Fibroblast of upper back skin (primary cell): ENCODE measurements at places on chromosomes 1 and 21.
A peak's percentile ranks its signal among the peaks of the same experiment; 100 is the strongest.

GRCh38 chr1:233061265-233061664 is 110.9 kb downstream of the NTPCR start:
- DNase-seq = no peak

- DNase-seq = no peak
Observed at GRCh38 chr1:101059945-101060542, 34.5 kb upstream of the DPH5 start.

GRCh38 chr1:96749618-96750017 is 28.0 kb downstream of the PTBP2 start:
- DNase-seq = no peak

- DNase-seq = no peak
Observed at GRCh38 chr1:221350091-221350490, 391.8 kb downstream of the DUSP10 start.

DNA sequence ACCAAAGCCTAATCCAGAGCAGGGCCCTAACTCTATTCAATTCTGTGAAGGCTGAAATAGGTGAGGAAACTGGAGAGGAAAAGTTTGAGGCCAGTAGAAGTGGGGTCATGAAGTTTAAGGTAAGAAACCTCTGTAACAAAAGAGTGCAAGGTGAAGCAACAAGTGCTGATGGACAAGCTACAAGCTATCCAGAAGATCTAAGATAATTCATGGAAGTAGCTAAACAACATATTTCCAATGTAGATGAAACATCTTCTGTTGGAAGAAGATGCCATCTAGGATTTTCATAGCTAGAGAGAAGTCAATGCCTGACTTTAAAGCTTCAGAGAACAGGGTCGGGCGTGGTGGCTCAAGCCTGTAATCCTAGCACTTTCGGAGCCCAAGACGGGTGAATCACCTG is 217.6 kb downstream of the GREM2 start:
- DNase-seq = no peak

DNA sequence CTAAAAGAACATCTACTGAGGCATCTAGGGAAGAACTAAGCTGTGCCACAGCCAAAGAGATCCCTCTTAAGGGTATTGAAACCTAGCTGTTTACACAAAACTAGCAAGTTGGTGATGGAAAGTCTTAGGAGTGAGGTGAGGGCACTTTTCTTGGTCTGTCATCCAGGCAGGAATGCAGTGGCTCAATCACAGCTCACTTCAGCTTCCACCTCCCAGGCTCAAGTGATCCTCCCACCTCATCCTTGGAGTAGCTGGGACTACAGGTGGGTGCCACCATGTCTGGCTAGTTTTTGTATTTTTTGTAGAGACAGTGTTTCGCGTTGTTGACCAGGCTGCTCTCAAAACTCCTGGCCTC is 2.4 kb downstream of the PLEKHO1 start:
- DNase-seq = no peak

- DNase-seq = peak; percentile 66
Observed at GRCh38 chr1:203520315-203520714, 26.4 kb downstream of the OPTC start.

DNA sequence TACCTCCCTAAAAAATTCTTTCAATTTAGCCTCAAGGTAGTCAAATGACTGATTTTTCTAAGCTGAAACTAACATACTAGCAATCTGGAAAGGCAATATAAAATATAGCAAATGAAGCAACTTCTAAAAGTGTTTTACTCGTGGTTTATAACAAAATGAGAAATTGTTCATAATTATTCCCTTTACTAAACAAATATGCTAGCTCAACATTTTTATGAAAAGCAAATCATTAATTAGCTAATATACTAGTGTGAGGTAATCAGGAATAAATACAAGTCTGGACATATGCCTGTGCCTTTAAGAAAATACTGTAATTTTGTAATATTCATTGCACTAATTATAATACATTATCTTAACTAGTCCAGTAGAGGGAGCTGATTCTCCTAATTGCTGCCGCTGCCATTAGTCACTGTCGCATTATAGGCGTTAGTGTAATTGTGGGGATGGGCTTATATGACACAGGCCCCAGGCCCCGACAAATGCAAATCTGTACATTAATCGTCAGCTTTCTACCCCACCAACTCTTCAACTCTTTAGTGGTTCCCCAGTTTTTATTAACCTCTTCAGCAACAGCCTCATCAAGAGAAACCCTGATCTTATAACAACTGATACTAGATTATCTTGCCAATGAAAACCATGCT is 160.9 kb downstream of the GABPA start:
- DNase-seq = peak; percentile 36

DNA sequence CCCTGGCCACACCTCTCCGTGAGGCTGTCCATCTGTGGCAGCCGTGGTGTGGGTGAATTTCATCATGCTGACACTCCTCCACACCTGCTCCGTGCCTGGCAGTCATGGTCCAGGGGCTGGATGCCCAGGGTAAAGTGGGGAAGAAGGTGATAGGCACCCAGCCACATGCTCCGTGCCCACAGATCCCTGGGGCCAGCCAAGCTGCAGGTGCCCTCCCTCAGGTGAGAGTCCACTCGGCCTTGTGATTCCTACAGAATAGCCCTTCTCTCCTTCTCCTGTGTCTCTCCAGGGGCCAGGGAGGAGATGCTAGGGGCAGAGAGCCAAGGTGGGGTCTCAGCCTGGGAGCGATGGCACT is 16.8 kb upstream of the POFUT2 start:
- DNase-seq = no peak

GRCh38 chr1:17513131-17513530 is 26.4 kb upstream of the ARHGEF10L start:
- no peak for DNase-seq

DNA sequence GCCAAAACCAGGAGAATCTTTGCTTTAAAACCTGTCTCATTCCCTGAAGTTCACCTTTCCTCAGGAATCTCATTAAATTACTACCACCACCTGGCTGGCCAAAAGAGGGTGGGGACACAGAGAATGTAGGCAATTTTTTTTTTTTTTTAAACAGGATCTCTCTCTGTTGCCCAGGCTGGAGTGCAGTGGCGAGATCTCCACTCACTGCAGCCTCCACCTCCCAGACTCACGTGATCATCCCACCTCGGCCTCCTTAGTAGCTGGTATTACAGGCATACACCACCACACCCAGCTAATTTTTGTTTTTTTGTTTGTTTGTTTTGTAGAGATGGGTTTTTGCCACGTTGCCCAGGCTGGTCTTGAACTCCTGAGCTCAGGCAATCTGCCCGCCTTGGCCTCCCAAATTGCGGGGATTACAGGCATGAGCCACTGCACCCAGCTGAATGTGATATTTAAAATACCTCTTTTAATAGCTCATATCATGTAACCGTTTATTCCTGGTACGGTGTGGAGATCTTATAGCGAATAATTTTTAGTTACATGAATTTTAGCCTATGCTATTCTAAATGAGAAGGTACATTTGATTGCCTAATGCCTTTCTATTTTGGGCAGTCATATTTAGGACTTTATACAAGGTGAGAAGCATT is 84.5 kb downstream of the POU2F1 start:
- no peak for DNase-seq

GRCh38 chr1:176479971-176480370 is 17.0 kb downstream of the PAPPA2 start:
- no peak for DNase-seq

GRCh38 chr1:114369930-114370329 is 141.1 kb downstream of the TRIM33 start:
- no peak for DNase-seq

DNA sequence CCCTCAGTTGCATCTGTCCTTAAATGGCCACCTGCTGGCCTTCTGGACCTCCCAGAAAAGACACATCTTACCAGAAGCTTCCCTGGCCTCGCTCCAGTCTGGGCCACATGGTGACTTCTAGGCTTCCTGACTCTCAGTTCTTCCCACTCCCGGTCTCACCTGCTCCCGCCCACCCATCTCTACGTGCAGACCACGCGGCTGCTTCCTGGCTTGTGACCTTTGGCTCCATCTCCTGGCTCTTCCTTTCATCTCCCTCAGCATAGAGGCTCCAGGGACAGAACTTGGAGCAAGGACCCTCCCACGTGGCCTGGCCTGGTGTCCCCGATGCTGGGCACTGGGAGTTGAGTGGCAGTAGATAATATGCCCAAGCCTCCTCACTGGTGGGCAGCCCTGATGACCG is 124.9 kb upstream of the IRF2BP2 start:
- DNase-seq = no peak

- DNase-seq = no peak
Observed at GRCh38 chr1:93033029-93033428, 46.1 kb upstream of the MTF2 start.

- DNase-seq = no peak
Observed at GRCh38 chr21:43988016-43988415, 24.1 kb upstream of the TRAPPC10 start.

DNA sequence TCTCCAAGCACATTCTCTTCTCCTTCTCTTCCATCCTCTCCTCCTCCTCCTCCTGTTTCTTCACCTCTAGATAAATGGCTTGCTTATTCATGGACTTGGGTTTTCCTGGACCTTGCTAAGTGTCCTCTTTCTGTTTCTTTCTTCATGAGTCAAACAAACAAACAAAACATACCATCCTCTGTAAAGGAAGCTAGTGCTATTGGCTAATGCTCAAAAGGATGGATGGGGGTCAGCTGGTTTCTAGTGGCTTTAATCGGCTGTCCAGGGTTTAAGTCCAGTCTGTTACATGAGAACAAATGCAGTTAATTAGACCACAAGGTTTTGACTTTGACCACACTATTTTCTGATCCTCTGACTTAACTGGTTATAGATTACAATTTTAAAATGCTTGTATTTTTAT is 83.8 kb upstream of the TSPAN2 start:
- no peak for DNase-seq

GRCh38 chr1:77876884-77877283 is 11.5 kb upstream of the NEXN start:
- DNase-seq = peak; percentile 59

- DNase-seq = no peak
Observed at GRCh38 chr1:35580949-35581388, 7.9 kb downstream of the TFAP2E start.

- DNase-seq = no peak
Observed at GRCh38 chr1:98017184-98017583, 96.3 kb upstream of the DPYD start.

- no peak for DNase-seq
Observed at GRCh38 chr1:27994060-27994459, 34.3 kb downstream of the XKR8 start.

DNA sequence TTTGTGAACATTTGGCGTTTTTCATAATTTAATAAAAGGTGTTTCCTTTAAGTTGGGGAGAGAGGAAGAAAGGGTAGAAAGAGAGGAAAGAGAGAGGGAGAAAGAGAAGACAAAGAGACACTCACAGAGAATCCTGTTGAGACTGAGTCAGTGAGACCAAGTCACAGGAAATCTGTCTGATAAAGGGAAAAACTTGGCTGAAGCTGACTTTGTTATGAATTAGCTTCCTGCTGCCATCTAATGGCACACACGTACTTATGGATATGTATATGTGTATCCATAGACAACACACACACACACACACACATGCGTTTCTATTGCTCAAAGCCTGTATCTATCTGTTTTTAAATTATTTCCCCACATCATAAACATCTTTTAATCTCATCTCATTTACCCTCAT is 42.5 kb upstream of the DISC1 start:
- DNase-seq = peak; percentile 73

GRCh38 chr1:47650205-47650604 is 212.4 kb downstream of the FOXD2 start:
- peak; percentile 87 for DNase-seq

GRCh38 chr21:38478782-38479181 is 19.5 kb downstream of the ERG start:
- DNase-seq = no peak

DNA sequence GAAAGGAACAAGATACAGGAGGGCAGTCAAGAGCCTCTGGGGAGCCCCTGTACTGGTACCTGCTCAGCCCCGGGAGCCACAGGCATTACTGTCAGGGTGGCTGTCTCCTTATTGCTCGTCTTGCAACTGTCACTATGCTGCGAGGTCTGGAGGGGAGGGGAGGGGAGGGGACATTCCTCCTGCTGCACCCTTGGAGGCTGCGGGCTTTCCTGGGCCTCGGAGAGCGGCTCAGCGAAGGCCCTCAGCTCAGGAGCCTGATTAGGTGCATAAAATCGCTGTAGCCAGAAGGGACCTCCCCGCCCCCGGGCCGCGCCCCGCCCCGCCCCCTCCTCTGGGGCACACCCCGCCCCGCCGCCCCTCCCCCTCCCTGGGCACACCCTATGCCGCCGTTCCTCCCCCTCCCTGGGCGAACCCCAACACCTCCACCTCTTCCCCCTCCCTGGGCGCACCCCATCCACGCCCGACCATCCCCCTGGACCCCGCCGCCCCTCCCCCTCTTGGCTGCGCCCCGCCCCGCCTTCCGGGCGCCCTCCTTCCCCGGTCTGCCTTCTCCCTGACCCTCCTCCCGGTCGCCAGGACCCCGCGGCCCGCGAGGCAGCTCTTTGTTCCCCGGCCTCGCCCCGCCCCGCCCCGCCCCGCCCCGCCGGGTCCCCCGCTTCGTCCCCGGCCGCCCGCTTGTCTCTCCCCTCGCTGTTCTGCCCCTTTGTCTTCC is 35.5 kb downstream of the CACHD1 start:
- DNase-seq = no peak

GRCh38 chr1:77230051-77230450 is 10.8 kb upstream of the PIGK start:
- peak; percentile 9 for DNase-seq

GRCh38 chr1:178282949-178283367 is 189.1 kb downstream of the RASAL2 start:
- DNase-seq = peak; percentile 65

DNA sequence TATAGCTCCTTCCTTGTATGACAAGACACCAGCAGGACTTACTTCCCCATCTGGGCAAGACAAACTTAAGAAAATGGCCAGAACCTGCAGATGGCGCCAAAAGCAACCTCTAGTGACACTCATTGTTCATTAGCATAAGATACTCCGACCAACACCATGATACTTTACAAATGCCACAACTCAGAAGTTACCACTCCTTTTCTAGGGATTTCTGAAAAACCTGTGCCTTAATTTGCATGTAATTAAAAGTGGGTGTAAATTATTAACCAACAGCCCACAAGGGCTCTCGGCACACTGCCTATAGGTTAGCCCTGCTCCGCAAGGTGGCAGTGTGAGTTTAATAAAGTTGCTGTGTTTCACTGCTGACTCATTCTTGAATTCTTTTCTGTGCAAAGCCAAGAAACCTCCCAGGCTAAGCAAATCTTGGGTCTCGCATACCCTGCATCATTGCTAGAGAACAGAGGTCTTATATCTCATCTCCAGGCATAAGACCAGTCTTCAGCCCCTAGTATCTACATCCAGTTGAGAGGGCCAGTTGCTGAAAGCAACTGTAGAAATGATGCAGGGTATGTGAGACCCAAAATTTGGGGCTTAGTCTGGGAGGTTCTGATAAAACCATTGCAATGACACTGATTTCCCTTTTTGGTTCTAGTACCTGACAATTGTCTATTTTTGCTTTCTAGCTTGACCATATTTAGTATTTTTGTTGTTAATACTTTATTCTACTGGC is 86.4 kb downstream of the FAF1 start:
- DNase-seq = peak; percentile 53

- peak; percentile 31 for DNase-seq
Observed at GRCh38 chr1:53807916-53808315, 30.2 kb downstream of the NDC1 start.

GRCh38 chr21:45992301-45993209 is 11.0 kb downstream of the COL6A1 start:
- DNase-seq = no peak

- peak; percentile 44 for DNase-seq
Observed at GRCh38 chr1:56446531-56447098, 132.7 kb downstream of the PLPP3 start.
